NCI-H69 (cell line): ENCODE measurements at places on chromosomes 12 and 14.

- DNase-seq: no peak
Measured at GRCh38 chr12:52651726-52652261, at the start of gene KRT2. Gene KRT2, minus strand, starts transcription at chr12:52652211. Its CDS starts 69 bp downstream, at chr12:52652142.

GRCh38 chr12:27965966-27966365 is 6.6 kb downstream of the PTHLH start:
- DNase-seq: peak; percentile 4

DNA sequence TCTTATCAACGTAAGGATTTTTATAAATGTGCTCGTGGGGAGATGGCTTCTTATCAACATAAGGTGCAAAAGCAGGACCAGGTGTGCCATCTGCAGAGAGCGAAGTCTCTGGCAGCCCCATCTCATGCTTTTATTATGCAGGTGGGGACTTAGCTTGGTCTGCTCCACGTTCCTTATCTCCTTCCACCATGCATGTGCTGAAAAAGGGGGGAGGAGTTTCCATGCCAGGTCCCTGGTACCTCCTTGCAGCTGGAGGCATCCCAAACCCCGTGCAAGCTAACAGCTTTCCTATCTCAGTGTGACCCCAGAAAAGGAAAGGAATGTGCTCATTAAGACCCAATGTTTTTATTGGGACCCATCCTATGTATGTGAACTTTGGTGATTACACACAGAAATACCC is 608.5 kb downstream of the TMEM121 start:
- no peak for DNase-seq

DNA sequence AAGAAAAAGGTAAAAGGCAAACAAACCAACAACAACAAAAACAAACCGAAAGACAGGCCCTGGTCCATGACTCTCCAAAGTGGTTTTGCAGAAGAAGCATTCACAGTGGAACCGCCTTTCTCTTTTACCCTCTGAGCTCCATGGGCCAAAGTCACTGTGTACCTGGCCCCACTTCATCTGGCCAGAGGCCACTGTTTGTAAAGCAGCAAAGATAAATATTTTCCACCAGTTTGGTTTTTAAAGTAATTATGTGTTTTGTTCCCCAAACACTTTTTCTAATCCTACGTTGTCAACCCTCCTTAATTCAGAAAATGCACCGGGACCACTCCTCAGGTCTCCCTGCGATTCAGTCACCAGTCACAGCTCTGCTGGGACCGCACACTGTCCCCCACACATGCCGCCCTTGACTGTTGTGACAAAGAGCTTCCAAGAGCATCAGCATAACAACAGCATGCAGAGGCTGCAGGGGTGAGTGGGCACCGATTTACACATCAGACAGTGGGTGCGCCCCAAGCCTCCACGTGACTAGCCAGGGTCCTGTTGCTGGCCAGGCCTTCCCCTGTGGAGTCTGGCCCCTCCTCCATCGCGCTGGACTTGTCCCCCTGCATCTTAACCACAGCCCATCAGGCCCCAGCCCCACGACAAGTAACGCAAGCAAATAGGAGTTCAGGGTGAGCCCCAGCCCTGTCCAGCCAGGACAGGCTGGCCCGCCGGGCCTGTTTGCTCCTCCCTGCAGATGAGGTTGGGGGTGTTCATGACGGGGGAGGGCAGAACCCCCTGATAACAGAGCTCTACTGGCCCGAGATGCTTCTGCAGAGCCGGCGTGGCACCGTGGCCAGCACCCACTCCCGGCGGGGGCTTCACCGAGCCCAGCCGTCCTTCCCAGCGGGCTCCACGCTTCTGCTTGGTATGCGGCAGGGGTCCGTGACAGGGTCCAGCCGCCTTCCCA is 65.2 kb upstream of the DIO3 start:
- no peak for DNase-seq

GRCh38 chr14:52060080-52060479 is 8.8 kb downstream of the NID2 start:
- DNase-seq: no peak

GRCh38 chr14:49918706-49919105 is 25.8 kb downstream of the ARF6 start:
- no peak for DNase-seq

GRCh38 chr14:92386637-92387036 is 63.7 kb downstream of the SLC24A4 start:
- DNase-seq: no peak

DNA sequence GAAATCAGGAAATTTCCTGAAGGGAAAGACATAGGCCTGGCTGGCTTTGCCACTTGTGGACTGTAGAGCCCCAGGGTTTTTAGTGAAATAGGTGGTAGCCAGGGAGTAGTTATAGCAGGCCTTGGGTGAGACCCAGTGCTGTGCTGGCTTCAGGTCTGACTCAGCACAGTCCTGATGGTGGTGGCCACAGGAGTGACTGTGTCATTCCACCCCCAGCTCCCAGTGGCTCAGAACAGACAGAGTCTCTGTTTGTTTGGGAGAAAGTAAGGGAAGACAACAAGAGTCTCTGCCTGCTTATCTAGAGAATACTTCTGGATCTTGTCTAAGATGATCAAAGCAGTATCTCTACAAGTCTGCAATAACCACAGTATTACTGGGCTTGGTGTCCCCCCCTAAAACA is 27.5 kb upstream of the OR6J1 start:
- no peak for DNase-seq

- DNase-seq: no peak
Measured at GRCh38 chr12:22256605-22257004, 77.9 kb downstream of the ST8SIA1 start.
